ENCODE measurements at places on chromosomes 4 and X.

DNA sequence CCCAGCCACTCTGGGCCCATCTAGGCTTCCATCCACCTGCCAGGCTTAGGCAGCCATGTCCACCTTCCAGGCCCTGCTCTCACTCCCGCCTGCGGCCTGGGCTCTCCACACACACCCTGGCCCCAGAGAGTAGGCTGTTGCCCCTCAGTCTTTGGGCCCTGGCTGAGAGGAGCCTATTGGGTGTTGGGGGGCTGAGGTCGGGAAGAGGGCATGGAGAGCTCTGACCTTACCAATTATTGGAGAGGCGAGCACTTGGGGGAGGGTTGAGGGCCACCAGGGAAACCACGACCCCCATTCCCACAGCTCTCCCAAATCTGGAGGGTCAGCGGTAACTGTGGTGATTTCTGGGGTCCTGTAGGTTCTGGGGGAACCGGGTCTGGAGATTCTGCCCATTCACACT is 38.2 kb downstream of the HTRA3 start:
- DNase-seq, result no peak

- no peak for DNase-seq
These were observed 637.8 kb downstream of the RAB28 start for GRCh38 chr4:12846368-12846767.

DNA sequence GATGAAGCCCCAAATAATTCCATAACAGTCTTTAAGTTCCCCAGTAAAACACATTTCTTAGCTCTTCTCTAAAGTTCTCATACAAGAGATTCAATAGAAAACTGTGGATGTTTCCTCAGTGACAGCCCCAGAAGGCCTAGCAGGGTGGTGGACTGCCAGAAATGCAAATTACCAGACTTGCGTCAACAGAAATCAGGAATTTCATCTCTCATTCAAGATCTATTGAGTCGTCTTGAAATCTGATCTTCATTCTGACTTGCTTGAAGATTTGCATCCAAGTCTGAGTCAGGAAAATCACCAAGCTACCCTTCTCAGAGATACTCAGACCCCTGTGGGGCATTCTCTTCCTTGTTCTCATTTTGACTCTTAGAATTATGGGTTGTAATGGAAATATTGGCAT is 68.9 kb upstream of the NDP start:
- no peak for DNase-seq

- no peak for DNase-seq
These were observed 6.8 kb upstream of the MAP9 start for GRCh38 chr4:155383541-155383940.

GRCh38 chrX:155070975-155071693 is at the start of the genes BRCC3, CMC4 and MTCP1:
Gene BRCC3, plus strand, starts transcription at chrX:155071508. Its CDS starts 20 bp downstream, at chrX:155071528.
Gene CMC4, minus strand, starts transcription at chrX:155071136. Its CDS starts 7,113 bp downstream, at chrX:155064023.
Gene MTCP1, minus strand, starts transcription at chrX:155071136. Its CDS starts 5,126 bp downstream, at chrX:155066010.
- peak; percentile 82 for DNase-seq

GRCh38 chr4:36794716-36795115 is 449.8 kb upstream of the NWD2 start:
- DNase-seq, result no peak

DNA sequence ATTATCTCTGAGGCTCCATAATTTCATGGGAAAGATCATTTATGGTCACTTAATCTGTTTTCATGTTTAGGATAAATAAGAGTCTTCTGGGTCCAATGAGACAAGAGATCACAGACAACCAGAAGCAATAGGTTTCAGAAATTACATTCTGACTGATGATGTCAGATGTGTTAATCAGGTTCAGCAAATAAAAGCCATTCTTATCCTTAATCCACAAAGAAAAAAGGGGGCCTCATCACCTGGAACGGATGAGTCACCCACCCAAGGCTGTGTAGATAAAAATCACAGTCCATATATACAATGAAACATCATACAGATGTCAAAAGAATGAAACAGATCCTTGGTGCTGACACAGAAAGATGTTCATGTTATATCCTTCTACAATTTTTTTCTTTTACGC is 36.6 kb downstream of the SYTL4 start:
- DNase-seq, result no peak

DNA sequence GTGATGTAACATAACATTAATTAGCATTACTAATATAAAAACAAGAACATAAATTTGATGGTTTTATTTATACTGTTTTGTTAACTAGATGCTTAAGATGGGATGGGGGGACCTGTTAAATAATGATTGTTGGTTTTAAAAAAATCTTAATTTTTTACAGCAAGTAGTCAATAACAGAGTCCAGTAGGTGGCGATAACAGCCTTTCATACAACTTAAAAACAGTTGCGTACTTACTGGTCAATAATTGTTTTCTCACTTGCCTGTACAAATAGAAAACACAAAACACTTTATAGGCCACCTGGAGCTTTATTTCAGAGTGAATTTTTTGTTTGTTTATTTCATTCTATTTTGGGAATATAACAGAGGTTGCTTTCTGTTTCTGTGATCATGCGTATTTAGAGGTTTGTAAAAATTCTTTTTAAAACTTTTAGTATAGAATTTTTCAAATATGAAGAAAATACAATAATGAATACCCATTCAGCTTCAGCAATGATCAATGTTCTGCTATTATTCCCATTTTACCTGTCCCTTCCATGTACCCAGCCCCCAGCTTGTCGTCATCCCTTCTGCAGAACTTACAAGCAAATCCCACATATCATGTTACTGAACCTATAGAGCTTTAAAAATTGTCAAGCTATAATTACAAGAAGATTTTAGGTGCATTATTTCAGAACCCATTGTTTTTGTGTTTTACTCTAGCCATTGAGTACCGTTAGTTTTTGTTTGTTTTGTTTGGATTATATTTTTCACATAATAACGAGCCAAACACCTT is 97.1 kb downstream of the MRPL1 start:
- peak; percentile 47 for DNase-seq

DNA sequence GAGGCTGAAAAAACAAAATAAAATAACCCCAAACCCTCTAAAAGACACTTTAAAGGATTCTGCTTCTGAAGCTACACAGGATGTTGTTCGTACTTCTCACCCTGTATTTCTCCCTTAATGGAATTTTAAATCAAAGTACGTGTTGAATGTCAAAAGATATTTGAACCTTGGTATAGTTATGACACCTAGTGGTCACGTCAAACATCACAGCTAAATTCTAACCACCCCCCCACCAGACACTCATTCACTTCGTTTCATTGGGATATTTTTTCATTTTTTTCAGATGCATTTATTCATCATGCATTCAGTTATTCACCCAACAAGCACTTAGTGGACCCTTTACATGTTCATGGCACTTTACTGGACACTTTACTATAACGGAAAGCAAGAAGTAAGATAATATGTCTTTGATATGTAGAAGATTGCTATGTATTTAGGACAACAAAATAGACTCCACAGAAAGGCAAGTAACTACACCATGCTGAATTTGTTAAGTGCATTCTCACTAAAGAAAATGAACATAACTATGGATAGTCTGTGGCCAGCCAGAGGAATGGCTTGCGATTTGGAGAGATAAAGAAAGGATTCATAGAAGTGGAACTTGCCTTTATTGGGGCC is 62.5 kb upstream of the GPR174 start:
- peak; percentile 17 for DNase-seq

DNA sequence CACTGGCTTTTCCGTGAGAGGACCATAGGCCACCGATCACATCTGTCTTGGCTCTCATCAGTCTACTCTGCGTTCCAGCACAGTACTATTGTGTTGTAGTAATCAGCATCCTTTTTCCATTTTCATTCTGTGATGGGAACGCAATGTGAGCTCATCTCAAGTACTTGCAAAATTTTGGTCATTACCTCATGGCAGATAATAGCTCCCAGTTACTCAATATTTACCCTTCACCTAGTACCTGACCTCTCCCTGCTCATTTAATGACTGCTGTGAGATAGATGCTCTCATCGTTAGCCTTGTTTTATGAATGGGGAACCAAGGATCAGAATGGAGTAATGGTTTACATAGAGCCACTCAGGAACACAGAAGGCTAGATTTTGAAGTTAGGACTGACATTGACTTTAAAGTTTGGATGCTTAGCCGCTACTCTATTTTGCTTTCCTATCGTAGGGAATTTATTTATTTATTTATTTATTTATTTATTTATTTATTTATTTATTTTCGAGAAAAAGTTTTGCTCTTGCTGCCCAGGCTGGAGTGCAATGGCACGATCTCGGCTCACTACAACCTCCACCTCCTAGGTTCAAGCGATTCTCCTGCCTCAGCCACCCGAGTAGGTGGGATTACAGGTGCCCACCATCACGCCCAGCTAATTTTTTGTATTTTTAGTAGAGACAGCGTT is 6.5 kb upstream of the GPR101 start:
- DNase-seq, result no peak
